IPS DF 19.7 (cell line): ENCODE measurements at places on chromosomes 13 and 19.
A peak's percentile ranks its signal among the peaks of the same experiment; 100 is the strongest.

DNA sequence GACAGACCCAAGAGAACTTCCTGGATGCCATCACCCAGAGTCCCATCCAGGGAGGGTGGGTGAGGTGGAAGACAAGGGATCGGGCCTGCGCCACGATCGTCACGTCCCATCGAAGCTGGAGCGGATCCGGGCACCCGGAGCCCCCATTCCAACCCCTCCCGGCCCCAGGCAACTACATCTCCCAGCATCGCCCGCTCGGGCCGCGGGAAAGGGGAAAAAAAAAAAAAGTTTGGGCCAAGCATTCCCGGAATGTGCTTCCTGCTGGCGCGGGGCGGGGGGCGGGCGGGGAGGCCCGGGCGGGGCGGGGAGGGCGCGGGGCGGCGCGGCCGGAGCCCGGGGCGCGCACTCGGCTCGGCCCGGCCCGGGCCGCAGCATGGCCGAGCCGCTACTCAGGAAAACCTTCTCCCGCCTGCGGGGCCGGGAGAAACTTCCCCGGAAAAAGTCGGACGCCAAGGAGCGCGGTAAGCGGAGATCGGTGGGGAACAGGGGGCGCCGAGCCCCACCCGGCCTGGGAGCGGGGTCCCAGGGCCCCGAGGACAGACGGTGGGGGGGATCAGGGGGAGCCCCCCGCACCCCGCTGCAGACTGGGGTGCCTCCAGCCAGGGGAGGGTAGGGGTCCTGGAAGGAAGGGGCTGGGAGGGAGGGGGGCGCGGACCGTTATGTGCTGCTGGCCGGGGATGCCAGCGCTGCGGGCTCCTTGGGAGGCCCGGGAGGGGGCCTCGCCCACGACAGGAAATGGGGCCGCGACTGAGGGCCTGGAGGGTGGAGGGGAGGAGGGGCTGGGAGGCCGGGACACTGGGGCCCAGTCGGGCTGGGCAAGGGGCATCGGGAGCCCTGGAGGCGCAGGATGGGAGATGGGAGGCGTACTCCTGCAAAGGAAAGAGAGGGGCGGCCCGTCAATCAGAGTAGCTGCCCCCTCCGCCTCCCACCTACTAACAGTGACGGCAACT, at the start of gene SYDE1:
SYDE1 (plus strand) TSS at position 341 of the 950 bp plus-strand sequence; CDS start at position 374, 33 bp downstream.
- no peak for DNase-seq

GRCh38 chr13:101454767-101455166, 2.3 kb downstream of the ITGBL1 start:
- no peak for DNase-seq

- no peak for DNase-seq
These were observed 6.3 kb downstream of the PLIN3 start for GRCh38 chr19:4861147-4861546.

- DNase-seq: no peak
These were observed 190.5 kb upstream of the SOX21 start for GRCh38 chr13:94902722-94903407.

- DNase-seq: peak; percentile 15
These were observed 28.0 kb upstream of the KBTBD7 start for GRCh38 chr13:41222259-41222852.

GRCh38 chr19:747432-748273, 3.3 kb upstream of the MISP start:
- no peak for DNase-seq

DNA sequence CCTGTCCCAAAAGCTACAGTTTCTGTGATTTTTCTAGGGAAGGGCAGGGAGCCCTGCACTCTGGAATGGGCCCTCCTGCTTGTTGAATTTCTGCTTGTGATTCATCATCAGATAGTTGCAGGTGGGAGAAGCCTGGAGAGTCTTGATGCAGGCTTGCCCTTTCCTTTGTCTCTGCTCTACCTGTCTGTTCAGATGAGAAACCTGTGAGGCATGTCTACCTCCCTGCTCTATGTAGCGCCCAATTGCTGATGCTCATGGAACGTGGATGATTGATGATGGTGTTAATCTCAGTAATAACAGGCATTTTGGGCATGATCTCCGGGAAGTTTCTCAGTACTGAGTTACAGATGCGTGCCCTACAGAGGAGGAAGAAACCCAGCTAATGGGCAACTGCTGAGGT, 10.9 kb upstream of the CBY2 start:
- DNase-seq: no peak

DNA sequence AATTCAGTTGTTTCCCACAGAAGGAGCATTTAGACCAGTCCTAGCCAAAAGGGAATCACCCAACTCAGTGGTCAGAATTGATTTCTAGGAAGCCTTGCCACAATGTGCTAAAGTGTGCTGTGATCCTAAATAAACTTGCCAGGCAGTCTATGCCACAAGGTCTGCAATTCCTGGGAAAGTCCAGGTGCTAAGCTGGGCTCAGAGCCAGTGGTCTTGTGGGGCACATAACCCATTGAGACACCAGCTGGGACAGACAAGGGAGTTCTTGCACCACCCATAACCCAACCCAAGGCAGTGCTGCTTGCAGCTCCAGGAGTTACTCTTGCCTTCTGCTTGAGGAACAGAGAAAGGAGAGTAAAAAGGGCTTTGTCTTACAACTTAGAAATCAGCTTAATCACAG, 489.5 kb upstream of the SPRY2 start:
- no peak for DNase-seq

GRCh38 chr13:34311251-34311650, 493.3 kb downstream of the RFC3 start:
- no peak for DNase-seq

- no peak for DNase-seq
These were observed 154.2 kb downstream of the TM9SF2 start for GRCh38 chr13:99655351-99656091.

- DNase-seq: no peak
These were observed 113.0 kb downstream of the KL start for GRCh38 chr13:33129094-33129832.

DNA sequence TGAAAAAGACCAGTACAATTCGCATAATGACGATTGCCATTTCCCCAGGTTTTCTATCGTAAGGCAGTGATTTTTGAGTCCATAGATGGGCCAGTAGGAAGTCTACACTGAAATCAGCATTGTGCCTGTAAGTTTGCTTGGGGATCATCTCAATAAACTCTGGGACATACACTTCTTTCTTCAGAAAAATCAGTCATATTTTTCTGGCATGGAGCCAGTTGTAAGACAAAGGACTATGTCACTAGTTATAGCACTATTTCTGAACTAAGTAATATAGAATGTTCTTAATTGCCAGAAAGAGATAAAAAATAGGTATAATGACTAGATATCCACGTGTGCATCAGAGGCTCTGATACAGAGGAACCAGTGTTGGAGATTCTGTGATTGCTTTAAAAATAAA, 243.5 kb downstream of the LMO7 start:
- no peak for DNase-seq
